ENCODE measurements at places on chromosomes 4 and X. TPM values are rescaled to one million over a fixed set of nuclear protein-coding genes. Genes with fewer than 3 reads are reported as not detected.

- DNase-seq, result no peak
These were observed 145.1 kb downstream of the BEND2 start for GRCh38 chrX:18075603-18076002.

DNA sequence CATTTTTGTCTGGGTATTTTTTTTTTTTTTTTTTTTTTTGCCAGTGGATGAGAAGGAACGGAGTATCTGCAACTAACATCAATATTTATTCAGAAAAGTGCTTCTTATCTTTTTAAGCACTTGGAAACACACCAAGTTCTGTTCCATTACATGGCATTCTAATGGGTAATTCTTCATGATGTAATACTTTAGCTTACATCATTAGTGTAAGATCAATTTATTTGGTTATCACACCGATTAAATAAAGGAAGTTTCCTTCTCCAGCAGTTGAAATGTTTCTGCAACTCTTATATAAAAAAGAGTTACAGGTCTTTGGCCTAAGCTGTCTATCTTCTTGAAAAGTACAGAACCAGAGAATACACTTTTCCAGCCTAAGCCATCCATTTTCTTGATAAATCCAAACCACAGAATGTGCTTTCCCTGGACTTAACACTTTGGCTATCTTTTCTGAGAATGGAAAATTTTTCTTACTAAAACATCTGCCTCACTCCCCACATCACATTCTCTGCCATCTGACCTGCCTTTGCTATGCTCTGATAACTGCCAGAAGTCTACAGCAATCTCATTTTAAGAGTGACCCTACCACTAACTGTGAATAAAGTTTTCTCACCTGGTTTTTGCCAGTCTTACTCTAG, 191.9 kb upstream of the MAB21L2 start:
- no peak for DNase-seq

DNA sequence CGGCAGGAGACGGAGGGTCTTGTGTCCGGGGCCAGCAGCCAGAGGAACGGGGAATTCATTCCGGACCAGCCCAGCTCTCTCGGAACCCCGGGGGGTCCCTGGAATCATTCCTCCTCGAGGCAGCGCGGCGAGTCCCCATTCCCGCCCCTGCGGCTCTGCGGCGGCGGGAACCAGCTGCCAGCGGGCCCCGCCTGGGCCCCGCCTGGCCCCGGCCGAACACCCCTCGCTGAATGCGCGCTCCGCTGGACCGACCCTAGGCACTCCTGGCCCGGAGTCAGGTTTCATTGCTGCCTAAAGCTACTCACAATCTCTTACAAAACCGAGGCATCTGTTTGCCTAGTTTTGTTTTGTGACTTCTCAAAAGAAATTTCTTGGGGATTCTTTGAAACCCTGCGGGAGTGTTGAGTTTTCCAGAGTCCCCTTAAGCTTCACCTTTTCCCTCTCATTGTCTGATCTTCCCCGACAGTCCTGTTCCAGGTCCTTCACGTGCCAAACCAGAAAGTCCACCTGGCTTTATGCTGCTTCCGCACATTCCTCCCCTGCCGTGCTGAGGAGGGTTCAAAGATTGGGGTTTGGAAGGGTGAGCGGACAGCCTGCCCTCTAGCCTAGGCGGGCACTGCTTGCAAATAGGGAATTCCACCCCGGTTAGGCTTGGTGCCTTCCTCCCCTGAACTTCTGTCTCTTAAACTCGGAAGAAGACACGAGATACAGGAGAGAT, 789 bp downstream of the ARHGAP10 start:
- peak; percentile 52 for DNase-seq

GRCh38 chr4:7598939-7599790, 164.4 kb upstream of the PSAPL1 start:
- no peak for DNase-seq

DNA sequence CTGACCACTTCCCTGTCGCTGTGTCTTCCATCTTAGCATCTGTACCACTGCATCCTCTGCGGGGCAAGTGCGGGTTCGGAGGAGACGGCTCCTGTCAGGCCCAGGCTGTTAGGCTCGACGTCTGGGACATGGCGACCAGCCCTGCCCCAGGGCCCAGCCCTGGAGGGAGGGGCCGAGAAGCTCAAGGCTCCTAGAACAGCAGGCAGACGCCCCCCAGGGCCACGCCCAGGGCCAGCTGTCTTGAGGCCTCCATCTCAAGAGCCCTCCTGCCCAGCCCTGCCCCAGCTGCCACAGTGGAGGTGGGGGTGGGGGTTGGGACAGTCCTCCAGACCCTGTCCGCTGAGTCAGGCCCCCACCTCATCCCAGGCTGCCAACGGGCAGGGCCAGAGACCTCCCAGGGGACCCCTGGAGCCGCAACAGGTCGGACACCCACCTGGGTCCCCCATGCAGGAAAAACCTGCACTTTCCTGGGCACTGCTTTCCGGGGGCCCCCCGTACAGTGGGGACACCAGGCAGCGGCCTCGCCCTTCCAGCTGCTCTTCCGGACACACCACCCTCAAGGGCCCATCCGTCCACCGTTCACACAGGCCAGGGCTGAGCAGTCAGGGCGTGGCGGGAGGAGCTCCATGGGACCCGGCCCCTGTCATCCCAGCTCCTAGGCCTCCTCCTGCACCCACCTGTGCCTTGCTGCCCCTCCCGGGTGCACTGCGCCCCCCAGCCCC, 83.1 kb downstream of the FAM53A start:
- no peak for DNase-seq

- no peak for DNase-seq
These were observed 575.0 kb upstream of the NR3C2 start for GRCh38 chr4:149017002-149017734.

GRCh38 chrX:40008791-40009461, 88.8 kb downstream of the BCOR start:
- no peak for DNase-seq

GRCh38 chrX:65266482-65266881, 268.1 kb downstream of the LAS1L start:
- DNase-seq, result no peak

DNA sequence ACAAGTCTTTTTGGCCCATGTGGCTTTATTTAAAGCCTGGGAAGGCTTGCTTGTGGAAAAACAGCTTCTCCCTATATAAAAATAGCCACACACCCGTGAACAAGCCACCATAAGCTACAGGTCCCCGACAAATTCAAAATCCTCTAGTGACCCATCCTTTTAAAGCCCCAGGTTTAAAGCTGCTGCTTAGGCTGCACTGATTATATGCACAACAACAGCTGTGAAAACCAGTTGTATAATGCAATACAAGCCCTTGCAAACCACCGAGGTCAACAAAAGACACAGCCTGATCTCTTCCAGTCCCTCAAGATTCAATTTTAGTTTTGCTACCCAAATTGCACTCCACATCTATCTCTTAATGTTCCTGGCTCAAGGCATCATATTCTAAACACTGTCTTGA, 186.0 kb upstream of the WDFY3 start:
- DNase-seq, result no peak

DNA sequence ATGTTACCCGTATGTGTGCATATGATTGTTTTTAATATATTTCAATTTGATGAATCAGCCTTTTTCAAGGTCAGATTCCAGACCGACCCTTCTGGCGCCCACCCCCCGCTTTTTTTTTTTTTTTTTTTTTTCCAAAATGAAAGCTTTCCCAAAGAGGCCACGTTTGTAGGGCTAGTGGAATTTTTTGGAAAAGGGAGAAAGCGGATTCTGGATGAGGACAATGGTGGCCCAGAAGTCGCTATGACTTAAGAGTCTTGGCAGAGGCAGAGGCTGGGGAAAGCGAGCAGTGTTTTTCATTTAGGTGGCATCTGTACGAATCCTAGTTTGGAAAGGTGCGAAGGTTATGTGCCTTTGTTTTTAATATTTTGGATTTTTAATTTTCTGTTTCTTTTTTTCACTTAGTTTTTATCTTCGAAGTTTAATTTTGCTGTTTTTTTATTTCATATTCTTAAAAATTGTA, 14.6 kb downstream of the NDUFB11 start:
- no peak for DNase-seq

RWDD4 gene
- total RNA-seq, result 30.5 TPM

FOXR2 gene
- not detected for total RNA-seq

FAM149A gene
- total RNA-seq, result not detected

DMP1 gene
- not detected for total RNA-seq

BBS12 gene
- 3.3 TPM for total RNA-seq

ZMAT1 gene
- total RNA-seq, result not detected

RPL9 gene
- 1,737 TPM for total RNA-seq

NAA11 gene
- not detected for total RNA-seq

MXRA5 gene
- total RNA-seq, result 0.22 TPM

FMR1 gene
- total RNA-seq, result 23.4 TPM

SETD7 gene
- total RNA-seq, result 13.5 TPM

PPP2R2C gene
- total RNA-seq, result not detected
